Stimulated activated CD4-positive, alpha-beta T cell treated with anti-CD3 and anti-CD28 coated beads, Interleukin-1b, Interleukin-23, amount 100 ng/mL, for 4 hours (primary cell): ENCODE measurements at places on chromosomes 7 and 10.

GRCh38 chr10:69412232-69412790 lies 4.4 kb downstream of the TACR2 start:
- no peak for DNase-seq

DNA sequence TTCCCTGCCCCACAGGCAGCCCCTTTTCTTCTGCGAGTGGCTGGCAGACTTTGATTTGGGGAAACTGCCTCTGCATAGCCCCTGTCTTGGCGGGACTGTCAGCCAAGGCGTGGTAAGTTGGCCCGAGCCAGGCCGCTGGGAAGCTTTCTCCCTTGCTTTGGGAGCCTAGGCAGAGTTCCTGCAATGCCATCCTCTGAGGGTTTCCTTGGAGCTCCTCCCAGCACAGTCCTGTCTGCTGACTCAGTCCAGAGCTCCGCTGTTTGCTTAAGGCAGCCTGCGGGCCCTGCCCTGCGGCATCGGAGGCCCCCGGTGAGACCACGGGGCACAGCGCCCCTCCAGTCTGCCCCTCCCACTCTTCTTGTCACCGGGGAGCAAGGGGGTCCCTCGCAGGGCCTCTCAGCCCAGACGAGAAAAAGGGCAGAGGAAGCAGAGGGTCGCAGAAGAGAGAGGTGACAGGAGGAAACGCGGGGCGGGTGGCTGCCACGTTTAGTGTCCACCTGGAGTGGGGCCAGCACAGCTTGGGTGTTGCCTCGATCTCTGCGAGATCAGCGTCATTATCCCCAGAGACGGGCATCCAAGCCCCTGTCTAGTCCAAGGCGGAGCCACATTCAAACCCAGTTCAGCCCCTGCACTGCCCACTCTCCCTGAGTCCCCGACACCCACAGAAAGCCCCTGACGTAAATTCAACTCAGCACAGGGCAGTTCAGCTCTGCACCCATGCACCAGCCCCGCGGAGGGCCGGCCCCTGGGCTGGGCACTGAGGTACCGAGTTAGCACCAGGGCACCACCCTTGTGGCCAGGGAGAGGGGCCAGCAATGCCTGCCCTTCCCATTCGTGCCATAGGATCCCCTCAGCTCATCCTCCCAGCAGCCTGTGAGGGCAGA lies 59.0 kb upstream of the CHST15 start:
- no peak for DNase-seq

DNA sequence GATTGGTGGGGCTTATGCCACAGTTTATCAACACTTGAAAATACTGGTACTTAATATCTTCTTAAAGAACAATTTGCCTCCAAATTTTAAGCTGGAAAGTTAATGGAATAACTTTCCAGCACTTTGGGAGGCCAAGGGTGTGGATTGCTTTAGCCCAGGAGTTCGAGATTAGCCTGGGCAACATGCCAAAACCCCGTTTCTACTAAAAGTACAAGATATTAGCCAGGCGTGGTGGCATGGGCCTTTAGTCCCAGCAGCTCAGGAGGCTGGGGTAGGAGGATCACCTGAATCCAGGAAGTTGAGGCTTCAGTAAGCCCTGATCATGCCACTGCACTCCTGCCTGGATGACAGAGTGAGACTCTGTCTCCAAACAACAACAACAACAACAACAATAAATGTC lies 56.0 kb downstream of the PRF1 start:
- no peak for DNase-seq

- DNase-seq = no peak
Measured at GRCh38 chr10:103894441-103894864, 23.5 kb downstream of the STN1 start.

- no peak for DNase-seq
Measured at GRCh38 chr7:82376739-82377138, 66.8 kb downstream of the CACNA2D1 start.

- DNase-seq = no peak
Measured at GRCh38 chr10:103619424-103620351, 126.2 kb downstream of the NEURL1 start.

GRCh38 chr10:109957092-109957797 lies 33.9 kb upstream of the XPNPEP1 start:
- DNase-seq = no peak

DNA sequence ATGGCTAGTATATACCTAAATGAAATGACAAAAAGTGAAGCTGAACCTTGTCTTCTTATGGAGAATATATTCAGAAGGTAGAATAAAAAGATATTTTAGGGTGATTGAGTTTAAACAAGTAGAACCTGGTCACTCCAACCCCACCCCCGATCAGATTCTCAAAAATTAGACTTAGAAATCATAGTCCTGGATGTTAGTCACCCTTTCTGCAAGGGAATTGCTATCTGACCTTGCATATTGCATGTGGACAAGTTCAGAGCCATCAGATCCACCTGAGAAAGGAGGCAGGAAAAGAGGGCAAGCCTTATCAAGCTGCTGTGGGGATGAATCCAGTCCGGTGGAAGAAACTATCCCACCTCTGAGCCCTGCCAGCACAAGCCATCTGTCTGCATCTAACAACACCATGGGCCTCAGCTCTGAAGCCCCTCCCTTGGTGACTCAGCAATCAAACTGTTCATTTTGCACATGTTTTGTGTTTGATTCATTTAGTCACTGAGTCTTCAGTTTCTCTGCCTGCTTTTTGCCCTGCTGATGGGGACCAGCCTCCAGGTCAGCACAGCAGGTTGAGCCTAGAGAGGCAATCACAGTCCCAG lies 727.3 kb downstream of the AUTS2 start:
- DNase-seq = no peak

DNA sequence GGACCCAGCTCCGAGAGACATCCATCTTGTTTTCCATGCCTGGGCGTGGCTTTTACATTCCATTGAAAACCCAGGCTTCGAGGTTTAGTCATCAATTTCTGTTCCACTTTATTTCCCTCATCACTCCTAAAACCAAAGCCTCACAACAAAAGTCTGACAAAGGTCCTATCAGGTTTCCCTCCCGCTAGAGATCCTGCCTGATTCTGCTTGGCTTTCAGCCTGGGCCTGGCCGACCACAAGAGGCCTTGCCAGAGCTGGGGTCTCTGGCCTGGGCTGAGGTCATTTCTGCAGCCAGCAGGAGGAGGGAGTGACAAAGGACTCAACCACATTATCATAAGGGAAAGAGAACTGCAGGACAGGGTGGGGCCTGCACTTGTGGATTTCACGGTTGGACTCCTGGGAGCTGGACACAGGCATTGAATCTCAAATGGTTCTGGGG lies 167.0 kb downstream of the FANK1 start:
- DNase-seq = no peak

GRCh38 chr7:132199626-132200025 lies 376.6 kb downstream of the PLXNA4 start:
- no peak for DNase-seq

GRCh38 chr7:77338883-77339629 lies 77.1 kb downstream of the GSAP start:
- DNase-seq = no peak

DNA sequence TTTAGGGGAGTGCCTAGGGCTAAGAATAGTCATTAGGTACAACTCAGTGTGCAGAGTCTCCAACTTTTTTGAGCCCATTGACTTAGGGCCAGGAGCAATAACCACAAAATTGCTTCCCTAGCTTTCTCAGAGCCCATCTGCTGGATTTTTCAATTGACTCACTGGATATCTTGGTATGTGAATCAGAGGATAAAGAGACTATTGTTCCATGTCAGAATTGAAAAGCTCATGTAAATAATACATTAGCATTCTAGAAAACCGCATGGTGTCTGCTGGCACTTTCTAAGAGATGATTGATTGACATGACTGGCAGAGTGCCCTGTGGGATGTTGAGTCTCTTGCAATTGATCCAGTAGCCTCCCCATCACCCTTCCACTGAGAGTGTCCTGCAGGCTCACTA lies 246.2 kb downstream of the CCDC7 start:
- no peak for DNase-seq

DNA sequence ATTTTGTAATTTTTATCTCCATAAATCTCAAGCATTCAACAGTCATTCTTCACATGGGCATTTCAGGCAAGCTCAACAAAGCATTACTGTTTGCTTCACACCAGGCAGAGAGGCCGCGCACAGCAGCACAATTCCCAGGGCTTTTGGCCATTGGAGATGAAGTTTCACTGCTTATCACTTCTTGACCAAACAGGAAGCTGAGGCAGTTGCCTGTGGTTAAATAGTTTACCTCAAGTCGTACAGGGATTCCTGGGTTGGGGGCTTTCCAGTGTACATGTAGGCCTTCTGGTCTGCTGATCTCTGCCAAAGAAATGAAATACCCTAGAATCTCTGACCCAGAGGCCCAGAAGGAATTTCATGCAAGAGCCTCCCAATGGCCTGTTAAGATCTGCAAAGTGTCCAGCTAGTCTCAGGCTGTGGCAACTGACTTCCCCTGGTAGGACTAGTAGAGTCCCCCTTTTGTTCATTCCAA lies 11.2 kb upstream of the PRDX3 start:
- DNase-seq = no peak

GRCh38 chr7:144531181-144531580 lies 127.7 kb upstream of the NOBOX start:
- DNase-seq = no peak

GRCh38 chr10:47442351-47442750 lies 41.6 kb downstream of the ANXA8 start:
- DNase-seq = no peak

GRCh38 chr10:64142395-64142794 lies 621.2 kb downstream of the REEP3 start:
- DNase-seq = no peak

DNA sequence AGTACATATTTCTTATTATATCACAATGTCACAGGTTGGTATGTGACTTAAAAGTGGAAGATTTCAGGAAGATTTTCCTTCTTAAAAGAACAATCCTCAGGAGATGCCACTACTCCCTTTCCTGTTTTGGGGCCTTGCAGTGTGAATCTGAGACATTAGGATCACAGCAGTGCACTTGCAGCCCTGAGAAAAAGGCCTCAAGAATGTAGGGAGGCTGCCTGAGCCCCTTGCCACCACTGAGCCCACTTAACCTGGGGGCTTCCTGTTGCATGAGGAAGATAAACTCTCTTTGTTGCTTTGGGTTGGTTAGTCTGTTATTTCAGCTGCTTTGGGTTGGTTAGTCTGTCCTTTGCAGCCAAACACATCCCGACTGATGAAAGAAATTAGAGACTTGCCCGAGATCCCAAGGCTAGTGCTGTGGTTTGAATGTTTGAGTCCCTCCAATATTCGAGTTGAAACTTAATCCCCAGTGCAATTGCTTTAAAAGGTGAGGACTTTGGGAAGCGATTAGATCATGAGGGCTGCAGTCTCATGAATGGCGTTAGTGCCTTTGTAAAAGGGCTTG lies 151.3 kb upstream of the SP4 start:
- no peak for DNase-seq

GRCh38 chr7:70267381-70268120 lies 669.3 kb downstream of the AUTS2 start:
- no peak for DNase-seq

GRCh38 chr10:86265236-86265894 lies 101.2 kb downstream of the GRID1 start:
- no peak for DNase-seq

- DNase-seq = no peak
Measured at GRCh38 chr7:51847461-51848134, 531.0 kb upstream of the COBL start.

DNA sequence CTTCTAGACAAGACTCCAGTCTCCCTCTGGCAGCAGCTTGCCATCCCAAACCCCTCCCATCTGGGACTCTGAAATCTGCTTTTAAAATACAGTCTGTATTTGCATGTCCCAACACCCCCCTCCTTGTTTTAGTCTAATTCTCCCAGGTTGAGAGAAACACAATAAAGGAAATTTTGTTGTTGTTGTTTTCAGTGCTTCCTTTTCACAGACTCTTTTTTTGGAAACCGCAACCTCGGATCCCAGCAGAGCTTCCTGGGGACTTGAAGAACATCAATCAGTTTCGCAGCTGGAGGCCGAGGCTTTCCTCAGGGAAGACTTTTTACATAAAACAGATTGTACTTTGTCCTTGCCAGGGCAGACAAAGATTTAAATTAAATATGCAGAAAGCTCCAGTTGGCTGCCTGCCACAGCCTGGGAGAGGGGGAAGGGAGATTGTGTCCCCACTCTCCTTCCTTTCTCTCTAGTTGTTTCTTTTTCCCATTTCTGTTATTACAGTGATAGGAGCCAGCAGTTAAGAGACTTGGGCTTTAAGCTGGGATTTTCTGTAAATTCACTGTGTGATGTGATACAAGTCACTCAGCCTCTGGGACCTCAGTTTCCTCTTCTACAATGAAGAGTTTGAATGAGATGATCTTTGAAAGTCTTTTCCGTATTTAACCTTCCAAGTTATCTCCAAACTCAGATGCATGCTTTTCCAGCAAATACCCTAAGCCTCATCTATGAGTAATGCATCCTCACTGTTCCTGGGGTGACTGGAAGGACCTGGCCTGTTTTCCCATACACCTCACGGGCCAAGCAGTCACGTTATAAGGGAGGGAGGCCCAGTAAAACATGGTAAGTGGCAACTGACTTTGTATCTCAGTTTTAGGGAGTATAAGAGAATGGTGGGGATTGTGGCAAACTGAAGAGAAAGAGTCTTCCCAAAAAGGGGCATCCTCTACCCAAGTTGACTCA lies 192.3 kb downstream of the REEP3 start:
- no peak for DNase-seq

DNA sequence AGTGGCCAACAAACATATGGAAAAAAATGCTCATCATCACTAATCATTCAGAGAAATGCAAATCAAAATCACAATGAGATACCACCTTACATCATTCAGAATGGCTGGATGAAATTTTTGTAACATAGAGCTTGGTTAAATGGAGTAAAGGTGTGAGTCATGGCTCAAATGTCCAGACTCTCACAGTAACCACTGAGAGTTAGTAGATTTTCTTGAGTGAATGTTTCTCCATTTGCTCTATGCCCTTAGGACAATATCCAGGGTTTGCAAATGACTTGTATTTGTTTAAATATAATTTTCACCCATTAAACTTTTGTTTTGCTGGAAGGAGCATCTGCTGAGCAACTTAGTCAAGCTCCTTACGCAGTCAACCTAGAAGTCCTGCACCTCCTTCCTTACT lies 967.2 kb downstream of the XPNPEP1 start:
- DNase-seq = no peak

DNA sequence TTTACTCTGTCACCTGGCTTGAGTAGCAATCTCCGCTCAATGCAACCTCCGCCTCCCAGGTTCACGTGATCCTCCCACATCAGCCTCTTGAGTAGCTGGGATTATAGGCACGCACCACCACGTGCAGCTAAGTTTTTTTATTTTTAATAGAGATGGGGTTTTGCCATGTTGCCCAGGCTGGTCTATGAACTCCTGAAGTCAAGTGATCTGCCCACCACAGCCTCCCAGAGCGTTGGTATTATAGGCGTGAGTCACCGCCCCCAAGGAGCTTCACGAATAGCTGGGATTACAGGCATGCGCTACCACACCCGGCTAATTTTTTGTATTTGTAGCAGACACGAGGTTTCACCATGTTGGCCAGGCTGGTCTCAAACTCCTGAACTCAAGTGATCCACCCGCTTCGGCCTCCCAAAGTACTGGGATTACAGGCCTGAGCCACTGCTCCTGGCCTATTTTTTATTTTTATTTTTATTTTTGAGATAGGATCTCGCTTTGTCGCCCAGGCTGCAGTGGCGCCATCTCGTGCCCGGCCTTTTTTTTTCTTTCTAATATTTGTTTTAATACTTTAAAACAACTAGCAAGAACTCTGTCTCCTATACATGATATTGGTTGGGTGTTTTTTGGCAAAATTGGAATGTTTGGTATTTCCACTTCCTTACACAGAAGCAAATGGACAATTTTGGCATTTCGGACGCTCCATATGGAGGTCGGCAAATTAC lies 1.1 kb downstream of the EFCAB10 start:
- DNase-seq = no peak

GRCh38 chr10:7890781-7891180 lies 72.5 kb downstream of the TAF3 start:
- DNase-seq = no peak

GRCh38 chr7:150451833-150452461 lies 1.5 kb downstream of the GIMAP8 start:
- DNase-seq = peak; percentile 18
